ENCODE measurements at places on chromosomes 4 and X. TPM values are rescaled to one million over a fixed set of nuclear protein-coding genes. Genes with fewer than 3 reads are reported as not detected.

- peak; percentile 10 for DNase-seq
Measured at GRCh38 chr4:163681208-163681821, 186.8 kb downstream of the TMA16 start.

GRCh38 chrX:2484721-2485648 lies 15.8 kb downstream of the DHRSX start:
- no peak for DNase-seq

Gene LUZP4
- not detected for total RNA-seq

DNA sequence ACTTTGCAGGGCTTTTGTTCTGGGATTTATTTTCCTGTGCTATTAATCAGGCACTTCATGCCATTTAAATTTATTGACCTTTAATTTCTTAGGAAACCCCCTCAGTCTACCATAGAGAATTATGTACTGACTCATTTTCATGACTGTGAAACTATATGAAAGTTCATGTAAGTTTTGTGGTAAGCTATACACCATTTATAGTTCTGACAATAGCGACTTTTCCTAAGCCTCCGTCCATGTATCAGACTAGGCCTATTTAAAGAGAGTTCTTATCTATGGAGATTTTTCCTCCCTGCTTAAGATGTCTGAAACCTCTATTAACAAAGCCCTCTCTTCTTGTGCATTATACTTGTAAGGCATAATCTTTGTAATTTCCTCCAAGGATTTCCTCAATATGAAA lies 111.6 kb downstream of the AFF2 start:
- no peak for DNase-seq

Gene RHOXF2B
- total RNA-seq: not detected

- DNase-seq: no peak
Measured at GRCh38 chrX:13755254-13755653, 20.7 kb downstream of the OFD1 start.

DNA sequence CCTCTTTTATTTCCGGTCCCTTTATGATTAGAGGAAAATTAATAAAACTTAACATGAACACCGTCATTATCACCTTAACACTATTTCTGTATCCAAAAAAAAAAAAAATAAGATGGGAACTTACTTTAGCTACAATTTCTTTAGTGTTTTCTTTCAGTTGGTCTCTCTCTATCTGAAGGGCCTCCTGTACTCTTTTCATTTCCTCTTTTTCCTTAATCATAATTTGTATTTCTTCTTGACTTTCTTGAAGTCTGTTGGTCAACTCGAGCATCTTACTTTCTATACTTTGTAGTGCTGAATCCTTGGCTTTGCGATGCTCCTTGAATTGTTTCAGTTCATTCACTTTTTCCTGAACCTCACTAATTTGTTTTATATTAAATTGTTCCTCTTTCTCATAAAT lies 45.3 kb upstream of the BDH2 start:
- no peak for DNase-seq

DNA sequence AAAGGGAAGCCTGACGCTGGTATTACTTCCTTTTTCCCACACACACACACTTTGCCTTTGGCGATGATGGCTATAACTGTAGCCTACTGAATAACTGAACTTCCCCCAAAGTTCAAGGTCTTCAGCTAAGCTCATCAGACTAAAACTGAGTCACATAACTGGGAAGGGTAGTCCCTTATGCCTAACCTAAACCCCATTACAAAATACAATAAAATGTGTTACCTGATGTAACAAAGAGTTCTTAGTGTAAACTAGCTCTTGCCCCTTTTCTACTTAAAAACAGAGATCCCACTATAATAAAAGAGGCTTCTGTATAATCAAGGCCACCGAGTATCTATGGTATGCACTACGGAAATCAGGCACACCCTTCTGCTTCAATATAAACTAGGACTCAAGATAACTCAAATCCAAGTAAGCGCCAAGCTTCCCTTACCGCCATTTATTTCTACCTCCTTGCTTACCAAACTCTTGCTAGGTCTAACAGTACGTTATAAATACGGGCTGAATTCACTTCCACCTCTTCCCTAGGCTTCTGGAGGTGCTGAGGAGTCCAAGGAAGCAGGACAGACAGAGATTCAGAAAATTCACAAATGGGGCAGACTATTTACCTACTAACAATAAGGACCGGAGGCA lies 2.4 kb downstream of the OTUD4 start:
- no peak for DNase-seq

Gene FAT4
- not detected for total RNA-seq

- no peak for DNase-seq
Measured at GRCh38 chr4:65083076-65083475, 587.2 kb downstream of the EPHA5 start.

- DNase-seq: no peak
Measured at GRCh38 chr4:83221897-83222441, 62.6 kb downstream of the COQ2 start.

Gene CLNK
- 0.05 TPM for total RNA-seq

Gene BGN
- not detected for total RNA-seq

DNA sequence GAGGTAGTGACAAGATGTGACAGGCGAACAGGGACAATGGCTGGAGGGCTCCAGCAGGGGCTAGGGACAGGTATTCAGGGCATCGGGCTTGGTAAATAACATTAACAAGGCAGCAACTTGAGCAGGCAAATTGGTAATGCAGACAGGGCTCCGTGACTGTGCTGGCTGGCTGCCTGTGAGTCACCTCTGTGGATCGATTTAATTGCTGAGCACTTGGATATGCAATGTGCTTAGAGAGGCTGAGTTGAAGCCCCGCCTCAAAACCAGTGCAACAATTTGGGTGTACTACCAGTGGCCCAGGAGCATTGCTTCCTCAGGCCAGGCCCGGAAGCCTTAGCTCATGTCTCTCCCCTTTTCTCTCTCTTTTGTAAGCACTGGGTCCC lies 19.5 kb downstream of the CNGA2 start:
- no peak for DNase-seq

GRCh38 chrX:63764946-63765345 lies 20.1 kb downstream of the ARHGEF9 start:
- DNase-seq: no peak

Gene FAM13A
- 5.9 TPM for total RNA-seq

Gene PRKG2
- total RNA-seq: not detected

GRCh38 chr4:39528061-39528465 lies 824 bp upstream of the UGDH start:
- no peak for DNase-seq

GRCh38 chr4:89909889-89910288 lies 15.2 kb downstream of the MMRN1 start:
- no peak for DNase-seq

DNA sequence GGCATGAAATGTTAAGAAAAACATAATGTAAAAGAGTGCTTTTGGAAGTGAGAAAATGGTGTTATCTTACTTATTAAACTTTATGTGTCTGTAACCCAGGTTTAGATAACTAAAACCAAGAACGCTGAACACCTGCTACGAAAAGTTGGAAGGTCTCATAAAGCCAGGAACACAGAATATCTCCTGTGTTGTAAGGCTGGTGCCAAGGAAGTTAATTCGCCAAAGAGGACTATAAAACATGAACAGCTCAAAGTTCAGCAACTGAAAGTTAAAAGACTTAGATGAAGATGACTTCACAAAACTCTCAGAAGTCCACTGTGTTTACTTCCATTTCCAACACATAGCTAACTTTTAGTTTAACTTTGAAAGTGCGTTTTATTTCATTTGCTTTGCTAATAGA lies 54.3 kb downstream of the GPRIN3 start:
- DNase-seq: no peak

GRCh38 chrX:14501327-14501726 lies 28.0 kb upstream of the GLRA2 start:
- no peak for DNase-seq

Data from activated T-cell treated with anti-CD3 and anti-CD28 coated beads, Interleukin-2, amount 50 U/mL, for 72 hours (primary cell).